ENCODE measurements at places on chromosomes 2 and 18.

DNA sequence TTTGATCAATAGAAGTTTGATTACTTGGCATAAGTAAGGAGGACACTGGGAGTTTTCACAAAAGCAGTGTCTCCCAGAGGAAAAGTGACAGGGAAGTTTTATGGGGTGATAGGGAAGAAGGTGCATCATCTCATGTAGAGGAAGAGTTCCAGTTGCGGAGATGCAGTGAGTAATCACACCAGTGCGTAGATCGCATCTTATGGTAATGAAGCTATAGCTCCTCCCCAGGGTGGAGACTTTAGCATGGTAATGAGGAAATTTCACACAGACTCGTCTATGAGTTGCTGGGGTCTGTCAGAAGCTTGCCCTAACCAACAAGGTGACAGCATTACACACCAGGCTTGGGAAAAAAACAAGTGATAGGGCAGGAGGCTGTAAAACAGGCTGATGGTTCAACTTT lies 49.0 kb downstream of the KYNU start:
- no peak for DNase-seq

DNA sequence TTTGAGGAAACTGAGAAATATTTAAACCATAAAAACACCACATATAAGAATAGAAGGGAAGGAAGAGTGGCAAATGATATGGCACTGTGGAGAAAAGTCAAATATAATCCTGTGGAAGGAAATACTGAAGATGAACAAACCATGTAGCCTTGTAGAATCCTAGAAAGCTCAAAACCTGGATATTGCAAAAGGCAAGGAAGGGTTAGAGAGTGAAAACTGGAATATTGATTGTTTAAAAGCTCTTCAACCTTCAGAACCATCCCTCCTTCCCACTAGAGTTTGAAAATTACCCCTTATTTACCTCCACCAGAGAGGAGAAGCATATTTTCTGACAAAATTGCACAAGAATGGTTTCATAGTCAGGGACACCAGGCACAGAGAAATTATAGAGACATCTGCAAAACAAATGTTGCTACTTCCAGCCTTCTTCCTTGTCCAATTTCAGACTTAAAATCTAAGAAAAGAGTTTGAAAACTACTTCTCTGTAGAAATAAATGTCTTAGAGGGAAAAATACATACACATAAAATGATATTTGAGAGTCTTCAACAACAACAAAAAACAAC lies 48.0 kb downstream of the ANTXR1 start:
- DNase-seq, result no peak

- no peak for DNase-seq
These were observed 36.6 kb downstream of the FEZ2 start for GRCh38 chr2:36561237-36561944.

DNA sequence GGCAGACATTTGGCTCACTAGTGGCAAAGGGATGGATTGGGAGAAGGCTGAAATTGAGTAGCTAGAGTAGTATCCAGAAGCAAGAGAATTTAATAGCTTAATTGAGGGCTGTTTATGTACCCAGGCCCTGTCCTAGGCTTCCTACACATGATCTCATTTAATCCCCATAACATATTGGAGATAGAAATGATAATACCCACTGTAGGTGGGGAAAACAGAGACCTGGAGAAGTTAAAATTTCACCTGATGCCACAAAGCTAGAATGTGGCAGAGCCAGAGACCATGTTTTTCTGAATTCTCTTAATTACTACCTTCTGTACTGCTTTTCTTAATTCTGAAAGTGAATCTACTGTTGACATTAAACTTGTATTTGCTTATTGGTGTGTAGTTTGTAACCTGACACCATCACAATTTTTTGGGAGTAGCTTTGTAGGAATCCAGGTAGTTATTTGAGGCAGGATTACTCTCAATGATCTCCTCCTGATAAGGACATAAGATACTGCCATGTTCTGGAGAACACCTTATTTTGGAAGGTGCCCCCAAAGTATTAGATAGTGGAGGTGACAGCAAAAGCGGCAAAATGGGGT lies 42.2 kb downstream of the RAB10 start:
- DNase-seq, result no peak

DNA sequence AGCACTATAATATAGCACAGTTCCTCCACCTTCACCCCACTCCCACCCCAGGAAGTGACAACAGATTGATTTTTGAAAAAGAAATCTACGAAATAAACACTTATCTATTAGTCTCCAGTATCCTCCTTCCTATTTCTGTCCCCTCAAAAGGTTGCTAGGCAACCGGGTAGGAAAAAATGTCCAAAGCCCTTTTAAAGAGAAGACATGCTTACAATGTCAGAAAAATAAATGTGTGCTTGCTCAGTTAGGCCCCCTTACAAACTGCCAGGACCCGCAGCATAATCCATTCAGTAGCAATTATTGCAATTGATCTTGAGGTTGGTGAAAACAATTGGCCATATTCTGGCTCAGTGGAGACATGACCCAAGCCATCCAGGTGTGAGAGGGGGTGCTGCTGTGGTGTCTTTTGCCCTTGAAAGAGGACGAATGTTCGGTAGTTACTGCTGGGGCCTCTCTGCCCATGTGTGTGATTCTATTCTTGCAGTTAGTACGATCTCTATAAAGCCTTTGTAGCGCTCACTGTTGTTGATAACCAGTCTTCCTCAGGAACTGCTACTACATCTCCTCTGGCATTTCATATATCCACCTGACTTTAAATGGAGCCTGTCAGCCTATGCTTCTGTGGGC lies 144.3 kb downstream of the MYO3B start:
- DNase-seq, result no peak

GRCh38 chr2:179612108-179612507 lies 249.3 kb downstream of the ZNF385B start:
- no peak for DNase-seq

DNA sequence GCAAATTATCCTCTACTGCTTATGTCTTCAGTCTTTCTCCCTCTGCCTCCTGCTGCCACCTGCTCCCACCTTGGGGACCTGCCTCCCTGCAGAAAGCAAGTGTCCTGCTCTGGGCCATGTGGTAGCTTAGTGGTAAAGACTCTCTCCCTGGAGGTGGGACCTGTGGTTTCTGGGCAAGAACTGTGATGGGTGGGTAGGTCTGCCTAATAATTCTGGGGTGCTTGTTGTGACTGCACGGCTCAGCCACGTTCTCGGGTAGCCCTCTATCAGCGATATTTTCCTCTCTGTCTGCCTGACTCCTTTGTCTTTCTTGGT lies 16.4 kb upstream of the CD28 start:
- DNase-seq, result no peak

DNA sequence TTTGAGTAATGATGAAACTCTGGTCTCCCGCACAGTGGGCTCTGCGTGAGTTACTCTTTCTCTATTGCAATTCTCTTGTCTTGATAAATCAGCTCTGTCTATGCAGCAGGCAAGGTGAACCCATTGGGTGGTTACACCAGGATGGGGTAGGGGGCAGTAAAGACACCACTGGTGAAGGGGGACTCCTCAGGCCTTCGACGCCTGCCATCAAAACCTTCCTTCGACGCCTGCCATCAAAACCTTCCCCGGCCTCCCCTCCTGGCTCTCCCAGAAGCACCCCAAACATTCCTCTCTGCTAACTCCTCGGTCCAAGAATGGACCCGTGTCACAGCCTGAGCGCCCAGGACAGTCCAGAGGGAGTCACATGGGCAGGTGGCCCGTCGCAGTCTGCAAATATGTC lies 4.8 kb upstream of the STARD7 start:
- DNase-seq, result no peak

GRCh38 chr18:3468066-3468705 lies 18.2 kb downstream of the TGIF1 start:
- DNase-seq, result no peak

GRCh38 chr18:76234676-76235060 lies 260.4 kb downstream of the ZNF516 start:
- peak; percentile 22 for DNase-seq

DNA sequence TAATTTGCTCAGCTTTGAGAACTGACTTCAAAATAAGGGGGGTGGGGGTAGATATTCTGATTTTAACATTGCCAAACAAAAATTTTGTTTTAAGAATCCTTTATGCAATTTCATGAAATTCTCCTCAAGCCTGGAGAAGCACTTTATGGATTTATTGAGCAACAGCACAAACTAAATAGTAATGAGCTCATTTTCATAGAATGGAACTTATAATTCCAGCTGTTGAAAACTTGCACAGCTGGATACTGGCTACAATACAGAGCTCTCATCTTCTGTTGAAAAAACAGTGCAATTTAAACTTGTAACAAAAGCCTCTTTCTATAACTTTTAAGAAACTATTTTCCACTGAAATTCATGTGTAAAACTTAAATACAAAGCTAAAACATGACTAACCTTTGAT lies 137.6 kb upstream of the FN1 start:
- DNase-seq, result no peak

DNA sequence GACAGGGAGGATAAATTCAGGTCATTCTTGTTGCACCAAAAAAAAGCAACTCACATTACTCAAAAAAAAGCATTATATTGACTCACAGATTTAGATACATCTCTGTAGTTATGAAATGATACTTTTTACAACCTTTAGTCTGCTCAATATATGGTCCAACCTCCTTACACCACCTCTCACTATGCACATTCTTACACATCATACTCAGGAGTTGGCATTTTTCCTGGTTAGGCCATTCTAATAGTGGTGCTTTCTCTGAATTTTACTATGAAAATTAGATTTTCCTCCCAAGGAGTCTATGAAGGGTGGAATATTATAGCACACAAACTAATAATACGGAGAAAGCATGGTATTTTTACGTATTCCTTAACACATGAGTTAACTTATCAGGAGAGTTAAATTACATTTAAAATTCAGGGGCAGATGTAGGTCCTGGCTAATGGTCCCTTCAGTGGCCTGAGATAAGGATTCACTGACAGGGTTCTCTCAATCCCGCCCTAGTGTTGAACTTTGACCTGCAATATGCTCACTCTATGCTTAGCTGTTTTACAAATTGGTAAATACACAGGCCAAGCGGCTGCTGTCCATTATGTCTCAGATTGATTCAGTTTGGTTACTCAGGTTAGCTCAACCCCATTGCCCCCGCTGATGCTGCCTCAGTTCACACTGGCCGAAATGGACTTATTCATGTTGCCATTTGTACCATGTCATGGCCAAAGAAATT lies 153.6 kb downstream of the NCKAP5 start:
- DNase-seq, result no peak

GRCh38 chr2:112658839-112659667 lies 13.3 kb downstream of the SLC20A1 start:
- DNase-seq, result no peak

GRCh38 chr2:85413592-85414420 lies 3.6 kb upstream of the CAPG start:
- DNase-seq, result no peak

GRCh38 chr18:52610451-52611115 lies 270.6 kb downstream of the DCC start:
- no peak for DNase-seq

GRCh38 chr18:69785466-69785865 lies 162.2 kb downstream of the CD226 start:
- no peak for DNase-seq

DNA sequence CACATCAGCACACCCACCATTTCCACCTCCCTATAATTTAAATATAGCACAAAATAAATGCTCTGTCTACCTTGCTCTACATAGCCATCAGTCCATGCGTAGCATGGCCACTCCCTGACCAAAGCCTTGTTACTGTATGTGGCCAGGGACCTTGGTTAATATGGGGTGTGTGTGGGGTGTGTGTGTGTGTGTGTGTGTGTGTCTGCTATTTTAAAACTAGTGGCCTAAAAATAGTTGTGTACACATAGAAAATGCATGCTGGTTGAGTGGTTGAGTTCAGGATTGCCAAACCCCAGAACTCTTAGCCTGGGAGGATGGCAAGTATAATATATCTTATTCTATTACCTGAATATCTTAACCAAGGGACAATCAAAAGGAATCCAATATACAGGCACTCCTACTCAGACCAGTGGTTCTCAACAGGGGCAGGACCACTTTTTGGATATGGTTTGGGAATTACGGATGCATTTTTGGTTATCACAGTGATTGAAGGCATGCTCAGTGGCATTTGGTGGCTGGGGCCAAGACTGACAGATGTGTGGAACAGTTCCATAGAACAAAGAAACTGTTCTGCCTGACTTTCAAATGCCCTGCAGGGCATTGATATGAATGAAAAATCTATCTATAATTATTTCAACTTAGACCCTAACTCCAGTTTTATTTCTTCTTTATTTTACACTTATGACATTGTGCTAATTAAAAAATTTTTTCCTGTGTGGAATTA lies 72.3 kb upstream of the PSME4 start:
- DNase-seq, result no peak

DNA sequence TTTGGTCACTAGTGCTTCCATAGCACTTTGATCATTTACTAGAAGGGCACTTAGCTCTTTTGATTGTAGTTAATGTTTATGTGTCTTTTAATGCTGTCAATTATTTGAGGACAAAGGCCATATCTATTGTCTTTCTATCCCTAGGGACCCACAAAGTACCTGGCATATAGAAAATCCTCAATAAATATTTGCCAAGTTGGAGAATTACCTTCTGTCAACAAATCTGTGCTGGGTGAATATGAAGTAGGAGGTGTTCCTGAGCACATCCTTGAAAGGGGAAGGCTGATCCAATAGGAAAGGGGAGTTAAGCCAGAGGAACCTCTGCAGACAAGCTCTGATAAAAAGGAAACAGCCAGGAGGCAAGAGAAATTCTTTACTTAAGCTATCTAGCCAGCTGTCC lies 8.2 kb downstream of the DPP4 start:
- DNase-seq, result no peak

DNA sequence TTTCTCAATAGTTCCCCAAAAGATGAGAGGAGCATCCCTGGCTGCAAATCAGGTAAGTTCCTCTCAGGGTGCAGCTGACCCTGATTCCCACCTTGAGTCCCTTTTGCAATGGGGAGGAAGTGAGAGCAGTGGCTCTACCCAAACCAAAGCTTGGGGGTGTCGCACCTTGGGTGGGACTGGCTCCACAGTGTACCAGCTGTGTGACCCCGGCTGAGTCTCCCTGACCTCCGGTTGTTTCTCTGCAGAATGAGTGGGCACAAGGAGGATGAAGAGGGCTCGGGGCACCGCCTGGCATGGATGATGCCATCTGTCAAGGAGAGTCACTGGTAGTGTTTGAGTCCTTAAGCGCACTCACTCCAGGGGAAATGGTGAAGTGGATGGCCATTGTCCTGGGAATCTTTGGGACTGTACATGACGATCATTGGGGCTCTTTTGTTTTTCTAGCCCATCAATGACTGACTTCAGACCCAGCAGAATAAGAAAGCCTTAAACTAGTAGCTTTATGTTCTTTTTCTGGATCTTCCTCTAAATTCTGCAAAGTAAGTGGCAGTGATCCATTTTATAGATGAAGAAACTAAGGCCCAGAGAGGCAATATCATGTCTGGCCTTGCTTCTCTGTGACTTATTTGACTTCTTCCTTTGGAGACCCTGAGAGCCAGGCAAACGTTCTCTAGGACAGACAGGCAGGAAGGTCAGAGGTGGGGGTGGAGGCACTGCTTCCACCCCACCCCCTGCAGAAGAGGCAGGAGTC lies 106.3 kb upstream of the ST3GAL5 start:
- DNase-seq, result no peak

GRCh38 chr2:225993430-225993829 lies 593.9 kb downstream of the NYAP2 start:
- DNase-seq, result no peak

DNA sequence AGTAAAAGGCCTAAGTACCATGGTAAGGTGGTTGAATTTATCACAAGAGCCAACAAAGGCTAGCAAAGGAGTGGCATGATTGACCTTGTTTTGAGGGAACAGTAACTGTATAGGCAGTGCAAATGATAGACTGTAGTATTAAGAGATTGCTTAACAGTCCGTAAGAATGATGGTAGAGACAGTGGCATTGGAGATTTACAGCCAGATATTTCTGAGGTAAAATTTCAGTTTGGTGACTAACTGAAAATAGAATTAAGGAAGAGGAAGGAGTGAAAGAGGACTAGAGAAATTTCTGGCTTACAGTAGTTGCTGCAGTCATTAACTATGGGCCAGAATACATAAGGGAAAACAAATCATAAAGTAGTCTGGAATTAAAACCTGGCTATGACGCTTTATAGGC lies 4.4 kb upstream of the BAZ2B start:
- no peak for DNase-seq

Measured in frontal cortex (tissue), 4 donors.